ENCODE measurements at places on chromosomes 3 and 15. TPM values are rescaled to one million over a fixed set of nuclear protein-coding genes. Genes with fewer than 3 reads are reported as not detected.

The P3H2 gene
- 14.8 TPM for total RNA-seq

DNA sequence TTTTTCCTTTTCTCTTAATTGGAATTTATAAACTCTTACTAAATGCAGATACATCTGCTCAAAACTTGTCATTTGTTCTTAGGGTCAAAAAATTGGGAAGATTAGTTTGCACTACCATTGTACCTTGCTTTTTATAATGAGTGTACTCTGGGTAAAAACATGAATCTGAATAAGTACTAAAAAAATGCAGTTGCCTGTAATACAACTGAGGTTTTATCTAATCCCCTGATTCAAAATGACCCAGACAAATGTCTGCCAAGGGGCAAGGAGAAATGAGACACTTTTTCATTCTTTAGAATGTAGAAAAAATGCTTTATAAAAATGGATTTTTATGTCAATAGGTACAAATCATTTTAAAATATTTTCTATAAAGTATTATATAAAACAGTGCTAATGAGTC is 42.4 kb downstream of the RASA2 start:
- DNase-seq = no peak

GRCh38 chr3:25266677-25267076 is 161.4 kb upstream of the RARB start:
- DNase-seq = no peak

DNA sequence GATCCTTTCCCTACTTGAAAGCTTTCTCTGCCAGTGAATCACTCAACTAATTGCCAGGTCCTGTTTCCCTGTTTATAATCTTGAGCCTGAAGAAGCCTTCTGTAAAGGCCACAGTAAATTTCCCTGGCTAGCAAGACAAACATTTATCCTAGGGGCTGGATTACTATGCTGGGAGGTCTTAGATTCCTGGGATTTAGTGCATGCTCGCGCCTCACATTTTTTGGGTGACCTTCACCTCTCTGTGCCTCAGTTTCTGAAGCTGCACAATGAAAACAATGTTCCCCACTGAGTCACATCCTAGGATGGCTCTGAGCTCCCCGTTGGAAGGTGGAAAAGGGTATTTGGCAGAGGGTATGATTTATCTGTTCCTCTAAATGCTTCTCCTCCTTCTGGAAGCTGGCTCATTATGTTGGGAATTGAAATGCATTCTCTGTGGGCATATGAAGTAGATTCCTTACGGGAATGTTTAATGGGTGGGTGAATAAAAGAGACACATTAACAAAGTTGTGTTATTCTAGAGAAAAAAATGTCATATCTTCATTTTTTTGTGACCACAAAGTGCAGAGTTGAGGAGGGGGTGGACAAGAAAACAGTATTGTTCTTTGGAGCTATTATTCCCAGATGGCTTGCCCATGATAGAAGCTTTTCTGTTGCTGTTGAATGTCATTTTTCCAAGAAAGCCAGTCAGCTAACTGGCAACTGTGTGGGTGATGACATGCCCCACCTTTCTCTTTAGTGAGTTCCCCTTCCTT is 32.4 kb downstream of the LSM3 start:
- DNase-seq = no peak

GRCh38 chr3:21462141-21462540 is 288.9 kb downstream of the ZNF385D start:
- no peak for DNase-seq

GRCh38 chr3:134613006-134613520 is 37.8 kb downstream of the KY start:
- no peak for DNase-seq

DNA sequence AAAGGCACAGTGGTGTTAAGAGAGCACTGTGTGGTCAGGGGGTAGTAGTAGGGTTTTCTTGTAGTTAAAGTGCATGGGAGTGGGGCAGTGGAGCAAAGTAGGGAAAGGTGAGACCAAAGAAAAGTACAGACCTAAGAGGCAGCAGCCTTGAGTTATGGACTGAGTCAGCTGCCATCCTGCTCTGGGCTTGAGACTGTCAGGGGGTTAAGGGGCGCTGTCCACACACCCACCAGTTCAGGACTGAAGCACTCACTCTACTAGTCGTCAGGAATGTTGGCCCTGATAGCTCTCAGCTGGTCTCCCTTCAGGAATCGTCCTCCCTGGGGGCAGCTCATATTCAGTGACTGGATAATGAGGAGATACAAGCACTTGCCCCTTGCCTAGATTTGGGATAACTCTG is 7.9 kb downstream of the CCR4 start:
- no peak for DNase-seq

DNA sequence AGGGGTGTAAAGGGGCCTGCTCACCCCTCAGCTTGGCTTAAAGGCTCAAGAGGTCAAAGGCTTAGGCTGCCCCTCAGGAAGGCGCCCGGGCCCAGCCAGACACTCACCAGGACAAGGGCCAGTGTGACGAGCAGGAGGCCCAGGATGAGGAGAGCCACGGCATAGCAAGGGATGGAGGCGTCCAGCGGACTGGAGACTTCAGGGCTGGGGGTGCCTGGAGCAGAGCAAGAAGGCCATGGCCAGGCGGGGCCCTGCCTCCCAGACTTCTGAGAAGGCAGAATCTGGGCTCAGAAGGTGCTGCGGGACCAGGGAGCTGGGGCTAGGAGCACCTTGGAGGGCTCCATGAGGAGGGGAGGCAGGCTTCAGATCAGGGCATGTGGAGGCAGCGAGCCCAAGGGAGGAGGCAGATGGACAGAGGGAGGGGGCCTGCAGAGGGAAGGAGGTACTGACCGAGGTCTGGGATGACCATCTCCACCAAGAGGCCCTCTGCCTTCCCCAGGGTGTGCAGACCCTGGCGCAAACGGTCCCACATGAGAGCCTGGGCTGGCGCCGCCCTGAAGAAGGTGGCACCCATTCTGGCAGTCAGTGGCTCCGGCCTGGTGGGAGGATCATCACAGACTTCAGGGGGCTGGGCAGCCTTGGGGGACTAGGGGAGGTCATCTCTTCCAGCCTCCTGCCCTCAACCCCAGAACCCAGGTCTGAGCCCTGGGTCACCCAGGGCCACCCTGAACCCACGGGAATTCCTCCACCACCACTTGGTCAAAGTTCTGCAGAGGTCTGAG is 24.5 kb downstream of the C15orf39 start:
- DNase-seq = no peak
